Type B pancreatic cell (in vitro differentiated cells): ENCODE measurements at places on chromosomes 2 and 18. TPM values are rescaled to one million over a fixed set of nuclear protein-coding genes. Genes with fewer than 3 reads are reported as not detected.

DNA sequence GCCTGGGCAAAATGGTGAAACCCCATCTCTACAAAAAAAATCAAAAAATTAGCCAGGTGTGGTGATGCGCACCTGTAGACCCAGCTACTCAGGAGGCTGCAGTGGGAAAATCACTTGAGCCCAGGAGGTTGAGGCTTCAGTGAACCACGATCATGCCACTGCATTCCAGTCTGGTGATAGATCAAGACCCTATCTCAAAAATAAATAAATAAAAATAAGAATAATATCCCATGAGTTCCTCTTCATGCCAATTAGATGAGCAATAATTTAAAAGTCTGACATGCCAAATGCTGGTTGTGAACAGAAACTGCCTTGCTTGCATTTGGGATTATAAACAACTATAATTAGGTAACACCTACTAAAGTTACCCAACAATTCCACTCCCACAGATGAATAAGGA lies 22.1 kb upstream of the ANKRD44 start:
- DNase-seq, result no peak

The XPO1 gene
- 132 and 227 TPM in 2 replicates for total RNA-seq

The CDH19 gene
- 0.05 and 0.36 TPM in 2 replicates for total RNA-seq

GRCh38 chr2:67037655-67038054 lies 359.5 kb upstream of the ETAA1 start:
- no peak for DNase-seq

The MAP4K3 gene
- 36.7 and 49.0 TPM in 2 replicates for total RNA-seq

GRCh38 chr2:54052825-54053718 lies 62.3 kb upstream of the ACYP2 start:
- no peak for DNase-seq

The C2orf66 gene
- 0.29 TPM in 1 of 2 replicates, not detected in the other for total RNA-seq
